ENCODE measurements at places on chromosomes 16 and 17.

GRCh38 chr17:65914784-65915342 is 277.1 kb downstream of the CEP112 start:
- DNase-seq = no peak

GRCh38 chr16:79261481-79261940 is 339.0 kb downstream of the MAF start:
- DNase-seq = peak; percentile 39

- no peak for DNase-seq
These were observed 6.6 kb downstream of the ST3GAL2 start for GRCh38 chr16:70432356-70432722.

GRCh38 chr17:17051791-17052461 is 9.7 kb downstream of the MPRIP start:
- no peak for DNase-seq

GRCh38 chr17:76079956-76080767 is 1.2 kb downstream of the ZACN start:
- no peak for DNase-seq

DNA sequence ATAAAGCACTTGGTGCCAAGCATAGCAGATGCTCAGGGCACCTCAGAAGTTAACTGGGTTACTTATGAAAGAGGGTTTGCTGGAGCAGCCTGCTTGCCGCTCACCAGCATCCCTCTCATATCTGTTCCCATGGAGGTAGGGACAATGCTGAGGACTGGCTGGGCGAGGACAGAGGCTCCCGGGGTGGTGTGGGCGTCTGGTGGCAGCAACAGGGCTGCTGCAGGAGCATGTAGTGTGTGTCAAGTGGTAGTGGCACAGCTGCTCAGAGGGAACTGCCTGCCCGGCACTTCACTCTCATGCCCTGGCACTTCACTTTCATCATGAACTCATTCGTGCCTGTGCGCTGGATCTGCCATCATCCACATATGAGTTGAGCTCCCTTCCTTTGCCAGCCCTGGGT is 26.9 kb upstream of the ZNHIT3 start:
- DNase-seq = no peak

DNA sequence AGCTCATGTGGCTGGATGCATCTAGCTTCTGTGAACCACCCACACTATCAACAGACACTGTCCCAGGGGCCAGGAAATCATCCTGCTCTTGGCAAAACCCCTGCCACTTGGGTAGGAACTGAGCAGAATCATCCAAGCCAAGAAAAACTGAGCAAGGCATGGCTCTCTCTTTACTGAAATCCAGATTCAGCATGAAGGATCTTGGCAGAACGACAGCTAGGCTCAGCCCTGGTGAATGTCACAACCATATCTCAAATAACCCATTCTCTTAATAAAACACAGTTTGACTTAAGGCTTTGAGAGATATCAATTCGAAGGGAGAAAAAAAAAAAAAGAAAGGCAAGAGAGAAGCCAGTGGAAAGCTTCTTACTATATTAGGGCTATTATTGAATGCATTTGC is 72.2 kb downstream of the MAF start:
- no peak for DNase-seq

- no peak for DNase-seq
These were observed 2.9 kb downstream of the NUP93 start for GRCh38 chr16:56732832-56733231.

DNA sequence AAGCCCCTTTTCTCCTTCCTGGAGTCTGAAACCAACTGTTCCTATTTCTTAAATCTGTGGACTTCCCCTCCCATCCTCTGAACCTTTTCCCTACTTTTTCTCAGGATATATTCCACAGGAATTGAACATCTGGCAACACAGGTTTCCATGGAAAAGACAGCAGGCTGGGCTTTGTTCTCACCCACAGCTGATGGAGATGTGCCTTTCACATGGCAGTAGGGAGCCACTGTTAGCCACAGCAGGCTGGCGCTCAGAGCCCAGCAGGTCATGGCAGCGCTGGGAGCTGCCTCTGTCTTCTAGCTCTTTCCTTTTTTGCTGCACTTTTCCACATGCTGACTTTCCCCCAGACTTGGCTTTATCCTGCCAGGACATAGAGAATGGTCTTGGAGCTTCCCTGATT is 116.4 kb upstream of the NLRP1 start:
- no peak for DNase-seq

GRCh38 chr17:63399856-63400255 is 46.2 kb downstream of the CYB561 start:
- no peak for DNase-seq

DNA sequence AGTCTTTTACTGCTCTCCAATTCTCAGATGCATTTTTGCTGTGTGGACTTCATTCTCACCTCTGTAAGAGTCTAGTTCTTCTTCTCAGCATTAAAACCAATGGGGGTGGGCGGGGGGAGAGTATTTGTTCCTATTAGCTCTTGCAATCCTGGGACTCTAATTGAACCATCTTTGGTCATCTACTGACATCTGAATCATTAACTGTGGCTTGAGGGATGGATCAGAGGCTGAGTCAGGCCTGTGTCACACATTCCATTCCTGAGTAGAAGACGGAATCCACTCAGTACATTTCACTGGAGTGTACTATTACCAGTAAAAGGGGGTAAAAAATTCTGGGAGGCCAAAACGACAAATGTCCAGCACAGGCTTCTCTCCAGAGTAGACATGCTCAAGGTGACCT is 12.8 kb upstream of the ZNF23 start:
- no peak for DNase-seq

Data from effector memory CD8-positive, alpha-beta T cell (primary cell).